ENCODE measurements at places on chromosomes 11 and 22. TPM values are rescaled to one million over a fixed set of nuclear protein-coding genes. Genes with fewer than 3 reads are reported as not detected.

The MMP10 gene
- polyA plus RNA-seq, result not detected

The HEPN1 gene
- 1.3 TPM for polyA plus RNA-seq

The SLC35E4 gene
- 2.4 TPM for polyA plus RNA-seq

- peak; percentile 36 for DNase-seq
These were observed 1.2 kb downstream of the MSANTD2 start for GRCh38 chr11:124798991-124799347.

DNA sequence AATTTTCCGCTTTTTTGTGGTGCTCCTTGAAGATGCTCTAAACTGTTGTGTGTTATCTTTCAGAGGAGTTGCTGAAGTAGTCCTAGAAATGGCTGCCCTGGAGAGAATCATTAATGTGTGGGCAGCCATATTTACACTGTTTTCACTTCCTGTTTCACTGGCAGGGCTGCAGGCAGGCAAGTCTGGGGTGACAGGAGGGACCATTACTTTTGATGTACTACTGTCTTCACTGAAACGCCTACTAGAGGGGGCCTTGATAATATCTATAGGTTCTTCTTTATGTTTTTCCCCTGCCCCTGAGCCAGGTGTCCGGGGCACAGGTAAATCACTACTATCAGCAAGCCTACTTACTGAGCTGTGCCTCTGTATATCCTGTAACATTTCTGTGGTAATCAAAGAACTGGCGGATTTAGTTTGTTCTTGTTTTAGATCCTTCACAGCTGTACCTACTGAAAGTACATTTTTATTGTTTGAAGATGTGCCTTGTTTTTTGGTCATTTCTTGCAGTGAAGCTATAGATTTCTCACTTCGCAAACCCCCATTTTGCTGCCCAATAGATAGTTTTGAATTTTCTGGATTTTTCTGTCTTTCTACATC is 39.7 kb downstream of the ACAT1 start:
- DNase-seq, result no peak

GRCh38 chr11:134139873-134140331 is 71.0 kb downstream of the JAM3 start:
- peak; percentile 70 for DNase-seq

DNA sequence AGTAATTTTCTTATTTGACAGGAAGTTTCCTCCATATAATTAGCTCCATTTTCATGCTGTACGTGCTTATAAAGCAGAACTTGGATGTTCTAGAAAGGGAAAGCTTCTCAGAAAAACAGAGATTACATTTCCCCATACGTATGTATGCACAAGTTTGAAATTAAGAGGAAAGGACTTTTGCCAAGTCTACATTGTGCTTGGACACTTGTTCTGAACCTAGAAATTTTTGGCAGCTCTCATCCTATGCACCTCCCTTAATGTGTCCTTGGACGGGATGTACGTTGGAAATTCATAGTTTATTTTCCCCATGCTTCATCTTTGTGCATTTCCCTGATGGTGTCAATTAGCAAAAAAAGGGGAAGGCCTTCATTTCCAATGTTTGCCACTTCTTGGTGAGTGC is 322.7 kb downstream of the BLID start:
- no peak for DNase-seq

DNA sequence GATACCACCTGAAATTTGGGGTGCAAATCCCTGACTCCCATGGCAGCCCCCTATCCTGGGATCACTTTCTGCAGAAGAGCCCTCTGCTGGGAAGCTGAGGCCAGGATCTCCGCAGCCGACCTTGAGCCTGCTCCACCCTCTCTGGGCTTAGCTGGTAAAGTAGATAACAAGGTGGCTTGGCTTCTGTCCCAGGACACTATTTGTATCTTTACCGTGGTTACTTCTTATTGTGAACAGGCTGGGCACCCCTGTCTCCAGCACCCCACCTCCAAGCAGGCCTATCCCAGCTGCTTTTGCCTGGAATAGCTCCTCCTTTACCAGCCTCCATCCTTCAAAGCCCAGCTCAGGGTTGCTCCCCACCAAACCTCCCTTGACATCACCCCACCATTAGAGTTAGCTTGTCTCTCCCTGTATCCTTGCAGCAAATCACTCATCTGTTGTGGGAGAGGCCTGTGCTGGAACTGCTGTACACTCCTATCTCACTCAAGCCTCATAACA is 35.2 kb upstream of the P2RY2 start:
- DNase-seq, result no peak

- no peak for DNase-seq
These were observed 85.2 kb downstream of the APOL5 start for GRCh38 chr22:35802885-35803284.

DNA sequence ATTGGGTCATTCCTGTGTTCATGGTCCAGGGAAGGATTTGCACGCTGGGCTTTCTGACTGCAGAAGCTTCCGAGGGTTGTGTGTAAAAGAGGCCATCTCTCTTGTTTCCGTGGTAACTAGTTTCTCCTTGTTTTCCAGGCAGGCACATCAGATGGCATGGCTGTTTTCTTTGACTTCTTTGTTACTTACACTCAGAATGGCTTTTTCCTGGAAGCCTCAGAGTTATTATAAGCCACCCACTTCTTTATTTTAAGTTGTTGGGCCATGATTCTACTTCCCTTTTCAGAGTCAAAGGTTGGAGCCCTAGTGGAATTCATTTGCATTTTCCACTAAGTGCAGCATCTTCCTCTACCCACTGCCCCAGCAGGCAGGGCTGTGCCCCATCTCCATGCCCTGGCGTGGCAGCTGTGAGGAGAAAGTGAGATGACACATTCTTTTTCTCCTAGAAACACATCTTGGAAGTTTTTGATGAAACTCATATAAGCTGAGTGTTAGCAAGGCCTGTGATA is 94.9 kb downstream of the PRR5L start:
- no peak for DNase-seq

DNA sequence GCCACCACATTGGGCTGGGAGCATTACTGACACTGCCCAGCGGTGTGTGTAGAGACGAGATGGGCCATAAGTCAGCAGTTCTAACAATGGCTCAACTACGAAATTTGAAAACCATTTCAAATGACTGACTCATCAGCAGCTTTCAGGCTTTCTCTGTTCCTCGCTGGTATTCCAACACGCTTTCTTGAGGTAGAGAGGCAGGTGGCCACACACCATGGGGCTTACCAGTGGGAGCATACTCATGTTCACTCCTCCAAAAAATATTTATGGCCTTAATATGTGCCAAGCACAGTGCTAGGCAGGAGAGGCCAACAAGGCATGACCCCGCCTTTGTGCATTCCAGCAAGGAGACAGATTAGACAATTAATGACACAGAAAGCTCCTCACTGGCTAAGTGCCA is 20.3 kb downstream of the ARFGAP2 start:
- no peak for DNase-seq

- no peak for DNase-seq
These were observed 4.1 kb downstream of the SUN2 start for GRCh38 chr22:38751422-38752346.
